Tongue (tissue), 3 donors: ENCODE measurements at places on chromosomes 7 and 10.
A peak's percentile ranks its signal among the peaks of the same experiment; 100 is the strongest.

- DNase-seq: no peak
Observed at GRCh38 chr7:48621076-48621475, 303.3 kb upstream of the CDC14C start.

DNA sequence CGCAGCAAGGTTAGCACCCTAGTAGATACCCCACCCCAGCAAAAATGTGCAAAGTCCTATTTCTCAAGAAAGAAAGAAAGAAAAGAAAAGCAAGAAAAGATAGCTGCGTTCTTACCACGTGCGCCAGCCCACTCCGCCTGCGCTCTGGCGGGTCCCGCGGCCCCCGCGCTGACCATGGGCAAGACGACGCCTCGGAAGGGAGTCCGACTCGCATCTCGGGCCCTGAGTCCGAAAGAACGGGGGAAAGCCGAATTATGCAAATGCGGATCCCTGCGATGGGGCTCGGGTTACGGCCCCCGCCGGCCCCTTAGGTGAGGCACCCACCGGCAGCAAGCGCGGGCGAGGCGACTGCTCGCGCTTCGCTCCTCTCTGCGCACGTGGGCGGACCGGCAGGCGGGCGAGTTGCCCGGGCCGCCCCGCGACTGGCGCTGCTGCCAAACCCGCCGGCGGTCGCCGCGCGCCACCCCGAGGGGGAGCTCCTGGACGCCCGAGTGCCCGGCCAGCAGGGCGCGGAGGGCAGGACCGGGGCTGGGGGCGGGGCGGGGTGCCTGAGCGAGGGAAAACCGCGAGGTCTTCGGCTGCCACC is 2.4 kb upstream of the EGR2 start:
- DNase-seq: peak; percentile 22

DNA sequence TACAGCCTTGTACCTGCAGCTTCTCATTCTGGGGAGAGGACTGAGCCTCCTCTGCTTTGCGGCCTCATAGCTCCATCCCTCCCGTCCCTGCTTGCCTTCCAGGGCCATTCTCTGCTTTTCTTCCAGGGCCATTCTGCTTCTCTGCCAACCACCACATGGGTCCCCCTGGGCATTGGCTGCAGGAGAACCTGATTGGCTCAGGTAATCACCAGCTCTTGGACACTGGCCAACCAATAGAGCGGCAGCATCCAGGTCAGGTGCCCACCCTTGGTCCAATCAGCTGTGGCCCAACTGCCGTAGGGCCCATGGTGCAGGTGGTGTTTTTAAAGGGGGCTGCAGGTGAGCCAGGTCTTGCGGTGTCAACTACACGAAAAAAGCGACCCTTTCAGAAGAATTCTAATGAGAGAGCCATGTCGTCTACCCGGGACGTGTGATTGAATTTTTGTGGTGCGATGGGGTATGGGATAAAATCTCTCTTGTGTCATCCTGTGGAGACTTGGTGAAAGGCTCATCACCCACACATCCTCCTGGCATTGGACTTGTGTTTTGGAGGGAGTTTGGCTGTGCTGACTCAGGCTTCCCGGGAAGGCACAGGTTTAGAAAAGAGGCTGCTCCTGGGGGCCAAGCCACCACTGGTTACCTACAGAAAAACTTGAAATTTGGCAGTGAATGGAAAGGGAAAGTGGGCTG is 46.0 kb upstream of the PODXL start:
- no peak for DNase-seq

DNA sequence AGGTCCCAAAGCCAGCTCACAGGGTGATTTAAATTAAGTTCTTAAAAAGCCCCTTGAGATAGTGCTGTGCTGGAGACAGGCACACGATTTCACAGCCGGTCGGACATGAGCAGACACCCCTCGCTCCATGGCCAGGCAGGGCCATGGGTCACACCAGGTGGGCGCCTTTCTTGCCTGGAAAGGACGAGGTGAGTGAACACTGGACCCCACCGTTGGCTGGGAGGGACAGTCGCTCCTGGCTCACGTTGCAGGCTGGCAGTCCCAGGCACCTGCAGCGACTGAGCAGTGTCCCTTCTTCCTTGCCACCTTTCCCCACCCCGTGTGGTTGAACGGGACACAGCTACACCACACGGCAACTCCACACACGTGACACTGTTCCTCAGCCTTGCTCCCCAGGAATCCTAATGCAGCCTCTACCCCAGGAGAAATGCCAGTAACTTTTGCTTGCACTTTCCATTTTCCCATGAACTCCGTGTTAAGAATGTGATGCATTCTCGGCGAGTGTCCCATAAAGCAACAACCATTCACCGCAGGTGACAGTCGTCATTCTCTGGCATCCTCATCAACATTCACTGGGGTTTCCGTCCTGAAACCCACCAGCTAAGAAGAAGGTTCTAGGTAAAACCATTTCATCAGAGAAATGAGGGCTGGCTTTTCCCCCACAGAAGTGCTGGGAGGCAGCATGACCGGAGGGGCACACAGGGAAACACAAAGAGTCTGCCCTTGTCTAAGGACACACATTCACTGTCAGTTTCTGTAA is 217.4 kb downstream of the ZMYND11 start:
- no peak for DNase-seq

DNA sequence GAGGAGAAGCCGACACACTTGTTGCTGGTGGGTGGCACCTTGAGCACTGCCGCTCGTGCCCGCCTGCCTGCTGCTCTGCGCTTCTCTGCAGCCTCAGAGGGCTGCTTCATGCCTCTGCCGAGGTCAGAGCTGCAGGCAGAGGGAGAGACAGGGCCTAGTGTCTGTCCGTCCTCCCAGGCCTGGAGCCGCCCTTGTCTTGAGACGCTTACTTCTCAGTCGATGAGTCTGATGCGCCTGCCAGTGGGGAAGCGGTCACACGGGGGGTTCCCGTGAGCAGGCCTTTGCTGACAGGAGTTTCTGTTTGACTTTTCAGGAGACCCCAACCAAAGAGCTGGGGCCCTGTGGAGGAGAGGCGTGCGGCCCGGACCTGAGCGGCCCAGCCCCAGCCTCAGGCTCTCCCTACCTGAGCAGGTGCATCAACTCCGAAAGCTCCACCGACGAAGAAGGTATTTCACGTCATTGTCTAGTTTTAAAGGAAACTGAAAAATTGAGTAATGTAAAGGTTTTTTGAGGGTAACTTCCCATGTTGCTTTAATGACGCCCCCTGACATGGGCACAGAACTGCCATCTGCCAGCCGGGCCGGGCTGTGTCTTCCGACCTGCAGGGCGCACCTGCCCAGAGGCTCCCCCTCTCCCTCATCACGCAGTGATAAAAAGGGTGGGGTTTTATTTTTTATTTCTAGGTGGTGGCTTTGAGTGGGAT is 7.8 kb upstream of the BHLHA15 start:
- DNase-seq: no peak

DNA sequence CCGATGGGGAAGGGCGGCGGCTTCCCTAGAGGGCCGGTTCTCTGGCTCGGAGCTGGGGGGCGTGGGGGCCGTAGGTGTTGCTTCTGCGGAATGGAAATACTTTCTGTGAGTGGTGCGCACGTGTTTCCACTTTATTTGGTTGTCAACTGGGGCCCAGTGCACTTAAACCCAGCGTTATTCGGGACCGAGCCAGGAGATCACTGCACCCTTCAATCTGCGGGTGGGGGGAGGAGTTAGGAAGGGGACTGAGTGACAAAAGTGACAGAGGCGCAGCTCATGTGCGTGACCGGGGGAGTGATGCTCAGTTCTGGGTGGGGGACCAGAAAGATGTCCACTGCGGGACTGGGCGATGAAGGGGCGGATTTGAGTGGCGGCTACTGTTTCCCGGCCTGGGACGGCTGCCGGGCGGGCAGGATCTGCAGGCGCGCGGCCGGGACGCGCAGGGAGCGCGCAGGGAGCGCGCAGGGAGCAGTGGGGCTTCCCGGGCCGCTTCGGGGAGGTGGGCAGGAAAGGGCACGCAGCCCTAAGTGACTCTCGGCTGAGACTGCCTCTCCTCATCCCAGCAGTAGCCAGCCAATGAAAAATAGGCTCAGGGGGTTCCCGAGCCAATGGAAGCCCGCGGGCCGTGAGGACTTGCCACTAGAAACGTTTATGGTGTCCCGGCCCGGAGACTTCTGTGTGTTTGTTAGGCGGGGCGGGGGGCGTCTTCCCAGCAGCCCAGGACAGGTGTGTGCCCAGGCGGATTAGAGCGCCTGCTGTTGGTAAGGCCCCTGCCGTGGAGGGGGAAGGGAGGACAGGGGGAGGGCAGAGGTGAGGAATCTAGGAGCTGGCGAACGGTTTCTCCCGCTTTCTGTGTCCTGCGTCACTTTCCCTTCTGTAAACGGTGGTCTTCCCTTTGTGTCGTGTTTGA is 54.3 kb upstream of the KDM7A start:
- DNase-seq: peak; percentile 70

DNA sequence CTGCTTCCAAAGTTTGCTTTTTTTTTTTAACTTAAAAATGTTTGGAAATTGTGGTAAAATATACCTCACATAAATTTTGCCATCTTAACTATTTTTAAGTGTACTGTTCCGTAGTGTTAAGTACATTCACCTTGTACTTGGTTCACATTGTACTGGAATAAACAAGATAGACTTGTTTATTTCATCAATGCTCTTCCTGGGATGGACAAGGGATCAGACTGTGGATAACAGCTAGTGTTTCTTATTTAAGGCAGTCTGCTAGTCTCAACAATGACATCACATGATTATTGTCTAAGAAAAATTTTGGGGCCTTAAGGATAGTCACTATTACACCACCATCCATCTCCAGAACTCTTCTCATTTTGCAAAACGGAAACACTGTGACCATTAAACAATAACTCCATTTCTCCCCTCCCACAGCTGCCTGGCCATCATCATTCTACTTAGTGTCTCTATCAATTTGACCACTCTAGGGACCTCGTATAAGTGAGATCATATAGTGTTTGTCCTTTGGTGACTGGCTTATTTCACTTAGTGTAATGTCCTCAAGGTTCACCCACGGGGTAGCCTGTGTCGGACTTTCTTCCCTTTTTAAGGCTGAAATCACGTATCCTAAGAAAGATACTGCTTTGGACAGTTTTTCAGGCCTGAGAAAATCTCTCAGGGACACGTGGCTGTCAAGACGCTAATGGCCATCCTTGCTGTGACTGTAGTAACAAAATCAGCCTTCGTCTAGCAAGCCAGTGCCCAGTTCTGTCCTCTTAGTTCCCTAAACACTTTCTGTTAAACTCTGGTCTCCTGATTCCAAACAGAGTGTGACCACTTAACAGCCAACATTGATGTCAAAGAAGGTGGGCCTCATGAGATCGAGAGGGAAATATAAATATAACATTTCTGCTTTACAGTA is 305.2 kb downstream of the FRMD4A start:
- DNase-seq: no peak

GRCh38 chr7:152054367-152055230 is 29.1 kb downstream of the GALNT11 start:
- peak; percentile 43 for DNase-seq

DNA sequence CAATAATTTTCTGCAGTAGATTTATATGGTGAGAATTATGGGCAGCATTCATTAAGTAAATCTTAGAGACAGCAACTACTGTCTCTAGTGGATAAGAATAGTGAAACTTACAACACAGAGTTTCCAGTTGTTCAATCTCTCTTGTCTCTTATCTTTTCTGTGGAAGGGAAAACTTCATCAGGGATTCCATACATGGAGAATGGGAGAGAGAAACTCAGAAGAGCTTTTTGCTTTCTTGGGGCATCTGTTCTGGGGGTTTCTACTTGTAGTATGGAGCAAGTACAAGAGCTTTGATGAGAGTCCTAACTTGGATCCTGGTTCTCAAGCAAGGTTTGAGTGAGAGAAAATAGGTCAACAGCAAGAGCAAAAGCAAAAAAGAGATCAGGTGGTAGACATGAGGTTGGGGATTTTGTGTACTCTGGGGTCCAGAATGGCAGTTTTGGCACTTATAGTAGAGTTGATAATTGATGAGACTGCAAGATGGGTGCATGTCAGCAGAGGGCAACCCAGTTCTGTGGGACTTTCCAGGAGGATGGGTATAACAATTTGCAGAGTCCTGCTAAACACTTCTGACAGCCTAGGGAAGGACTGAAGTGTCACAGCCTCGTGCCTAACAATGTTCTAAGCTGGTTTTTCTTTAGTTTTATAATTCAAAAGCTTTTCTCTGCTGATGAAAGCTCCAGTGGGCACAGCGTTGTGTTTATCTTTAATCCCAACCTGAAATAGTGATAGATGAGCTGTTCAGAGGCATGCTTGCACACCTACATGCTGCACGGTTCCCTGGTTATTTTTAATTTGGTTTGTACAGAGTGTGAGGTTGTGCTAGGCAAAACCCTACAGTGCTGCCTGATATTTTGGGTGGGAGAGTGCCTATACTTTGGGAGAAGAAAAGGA is 32.0 kb upstream of the STRIP2 start:
- no peak for DNase-seq

DNA sequence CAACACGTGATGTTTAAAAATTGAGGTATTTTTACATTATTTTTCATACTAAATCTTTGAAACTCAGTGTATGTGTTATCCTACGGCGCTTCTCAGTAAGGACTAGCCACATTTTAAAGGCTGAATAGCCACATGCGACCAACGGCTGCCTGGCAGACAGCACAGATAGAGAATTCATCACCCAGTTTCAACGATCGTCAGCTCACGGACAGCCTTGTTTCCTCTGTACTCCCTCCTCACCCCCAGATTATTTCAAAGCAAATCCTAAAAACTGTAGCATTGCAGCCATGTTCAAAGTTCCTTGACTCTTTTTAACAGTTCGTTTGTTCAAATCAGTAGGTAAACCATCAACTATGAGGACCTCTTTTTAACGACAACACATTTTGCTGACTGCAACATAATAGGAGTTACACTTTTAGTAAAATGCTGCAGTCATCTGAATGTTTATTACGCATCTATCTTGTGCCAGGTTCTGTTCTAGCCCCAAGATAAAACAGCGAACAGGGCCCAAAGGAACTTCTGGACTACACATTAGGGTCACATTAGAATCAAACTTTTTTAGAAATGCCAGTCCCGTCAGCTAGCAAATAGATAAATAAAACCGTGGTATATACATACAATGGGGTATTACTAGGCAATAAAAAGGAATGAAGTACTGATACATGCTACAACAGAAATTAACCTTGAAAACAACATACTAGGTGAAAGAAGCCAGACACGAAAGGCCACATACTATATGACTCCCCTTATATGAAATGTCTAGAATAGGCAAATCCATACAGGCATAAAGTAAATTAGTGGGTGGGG is 5.7 kb downstream of the OSBPL3 start:
- no peak for DNase-seq

DNA sequence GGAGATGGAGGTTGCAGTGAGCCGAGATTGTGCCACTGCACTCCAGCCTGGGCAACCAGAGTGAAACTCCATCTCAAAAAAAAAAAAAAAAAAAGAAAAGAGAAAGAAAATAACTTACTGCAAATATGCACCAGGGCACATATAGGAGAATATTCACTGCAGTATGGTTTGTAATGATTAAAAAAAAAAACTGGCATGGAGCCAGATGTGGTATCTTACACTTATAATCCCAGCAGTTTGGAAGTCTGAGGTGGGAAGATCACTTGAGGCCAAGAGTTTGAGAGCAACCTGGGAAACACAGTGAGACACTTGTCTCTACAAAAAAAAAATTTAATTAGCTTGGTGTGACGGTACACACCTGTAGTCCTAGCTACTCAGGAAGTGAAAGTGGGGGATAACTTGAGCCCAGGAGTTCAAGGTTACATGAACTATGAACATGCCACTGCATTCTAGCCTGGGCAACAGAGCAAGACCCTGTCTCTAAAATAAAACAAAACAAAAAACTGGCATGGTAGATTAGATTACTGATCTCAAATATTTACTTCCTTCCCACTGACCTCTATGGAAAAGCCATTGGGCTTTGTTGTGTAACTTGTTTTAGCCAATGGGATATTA is 85.6 kb downstream of the MICU1 start:
- no peak for DNase-seq
